ENCODE measurements at places on chromosomes 4 and X.

DNA sequence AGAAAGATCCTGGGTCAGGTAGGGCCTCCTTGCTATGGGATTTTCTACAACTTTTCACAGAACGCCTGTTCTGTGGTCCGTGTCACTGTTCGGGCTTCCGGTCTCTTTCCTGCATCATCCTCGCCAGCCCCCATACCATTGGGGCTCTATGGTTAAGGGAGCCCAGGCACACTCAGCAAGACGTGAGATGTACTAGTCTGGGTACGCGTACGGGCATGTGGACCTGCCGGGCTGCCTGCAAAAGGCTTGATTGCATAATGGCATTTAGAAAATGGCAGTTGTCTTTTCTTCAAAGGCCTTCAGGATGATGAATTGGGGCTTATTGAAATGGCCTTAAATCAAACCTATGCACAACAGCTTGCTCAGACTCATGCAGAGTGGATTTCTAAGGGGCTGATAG is 86.7 kb downstream of the CNGA2 start:
- no peak overlapping the region for H3K27ac ChIP-seq
- H3K27me3 ChIP-seq, result no peaks in the 10 kb centered on the region
- no peaks in the 10 kb centered on the region for H3K4me1 ChIP-seq
- DNase-seq, result no peak

- no peak overlapping the region for H3K27ac ChIP-seq
- no peak overlapping the region for H3K4me3 ChIP-seq
- no peaks in the 10 kb centered on the region for H3K27me3 ChIP-seq
- no peaks in the 10 kb centered on the region for H3K36me3 ChIP-seq
- no peaks in the 10 kb centered on the region for H3K4me1 ChIP-seq
Observed at GRCh38 chrX:130857207-130857606, 45.8 kb downstream of the ENOX2 start.

DNA sequence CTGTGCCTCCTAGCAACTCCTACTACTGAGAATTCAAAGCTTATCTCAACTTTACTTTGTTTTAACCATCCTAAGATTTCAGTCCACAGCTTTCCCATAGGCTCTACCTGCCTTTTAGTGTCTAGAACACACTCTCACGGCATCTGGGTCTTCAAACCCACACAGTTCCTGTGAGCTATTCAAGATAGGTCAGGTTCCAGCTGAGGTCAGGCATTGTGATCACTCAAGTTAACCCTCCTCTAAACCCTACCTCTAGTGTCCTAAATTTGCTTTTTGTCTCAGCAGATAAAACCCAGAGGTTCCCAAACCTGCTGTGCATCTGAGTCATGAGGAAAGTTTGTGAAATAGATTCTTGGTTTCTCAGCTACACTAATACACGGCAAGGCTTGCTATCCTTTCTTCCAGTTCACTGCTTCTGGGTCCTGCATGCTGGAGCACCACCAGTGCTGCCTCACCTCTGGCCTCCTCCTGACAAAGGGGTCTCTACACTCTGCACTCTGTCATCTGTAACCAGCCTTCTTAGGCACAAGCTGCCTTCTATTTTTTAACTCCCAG is 324.6 kb upstream of the MAGEB2 start:
- H3K27me3 ChIP-seq, result no peaks in the 10 kb centered on the region
- H3K4me3 ChIP-seq, result no peak overlapping the region
- H3K27ac ChIP-seq, result no peak overlapping the region
- H3K4me1 ChIP-seq, result no peaks in the 10 kb centered on the region
- DNase-seq, result no peak

GRCh38 chr4:2785613-2786012 is 7.3 kb upstream of the SH3BP2 start:
- H3K4me1 ChIP-seq, result peaks cover 31% of the 10 kb centered on the region
- no peak overlapping the region for H3K27ac ChIP-seq
- no peak for DNase-seq
- H3K36me3 ChIP-seq, result no peaks in the 10 kb centered on the region

GRCh38 chr4:11004818-11005217 is 320.2 kb upstream of the CLNK start:
- H3K27me3 ChIP-seq, result no peaks in the 10 kb centered on the region
- DNase-seq, result no peak
- H3K27ac ChIP-seq, result no peak overlapping the region
- H3K4me3 ChIP-seq, result no peak overlapping the region

DNA sequence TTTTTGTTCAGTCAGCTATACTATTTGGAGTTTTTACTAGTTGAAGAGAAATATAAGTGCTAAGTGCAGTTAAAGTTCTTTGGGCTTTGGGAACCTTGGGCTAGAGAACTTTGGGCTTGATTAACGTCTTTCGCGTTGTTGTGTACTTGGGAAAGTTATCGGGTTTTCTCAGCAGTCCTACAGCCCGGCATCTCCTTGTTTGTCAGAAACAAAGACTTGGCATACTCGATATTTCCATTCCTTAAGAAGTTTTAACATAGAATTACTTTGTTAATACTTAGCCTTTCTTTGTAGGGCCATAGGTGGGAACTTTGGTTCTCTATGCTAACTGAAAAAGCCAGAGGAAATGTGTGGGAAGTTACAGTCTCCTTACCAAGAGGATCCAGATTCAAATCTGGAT is 28.7 kb downstream of the RAPGEF2 start:
- no peaks in the 10 kb centered on the region for H3K27me3 ChIP-seq
- H3K4me1 ChIP-seq, result no peaks in the 10 kb centered on the region
- H3K4me3 ChIP-seq, result no peak overlapping the region
- no peaks in the 10 kb centered on the region for H3K36me3 ChIP-seq
